ENCODE measurements at places on chromosomes 5 and 9.

GRCh38 chr5:55860288-55860687, 9.1 kb downstream of the IL31RA start:
- no peaks in the 10 kb centered on the region for H3K4me1 ChIP-seq
- no peak overlapping the region for H3K27ac ChIP-seq
- peaks cover 8% of the 10 kb centered on the region for H3K27me3 ChIP-seq
- no peak for ATAC-seq
- no peak overlapping the region for H3K4me3 ChIP-seq

- H3K4me1 ChIP-seq, result no peaks in the 10 kb centered on the region
- H3K4me3 ChIP-seq, result no peak overlapping the region
- H3K27ac ChIP-seq, result no peak overlapping the region
- ATAC-seq, result no peak
- H3K27me3 ChIP-seq, result no peaks in the 10 kb centered on the region
- no peaks in the 10 kb centered on the region for H3K36me3 ChIP-seq
These were observed 483.4 kb downstream of the PLK2 start for GRCh38 chr5:57976506-57976905.

GRCh38 chr5:143117821-143118220, 285.7 kb downstream of the NR3C1 start:
- no peaks in the 10 kb centered on the region for H3K27me3 ChIP-seq
- H3K27ac ChIP-seq, result no peak overlapping the region
- no peak for ATAC-seq

DNA sequence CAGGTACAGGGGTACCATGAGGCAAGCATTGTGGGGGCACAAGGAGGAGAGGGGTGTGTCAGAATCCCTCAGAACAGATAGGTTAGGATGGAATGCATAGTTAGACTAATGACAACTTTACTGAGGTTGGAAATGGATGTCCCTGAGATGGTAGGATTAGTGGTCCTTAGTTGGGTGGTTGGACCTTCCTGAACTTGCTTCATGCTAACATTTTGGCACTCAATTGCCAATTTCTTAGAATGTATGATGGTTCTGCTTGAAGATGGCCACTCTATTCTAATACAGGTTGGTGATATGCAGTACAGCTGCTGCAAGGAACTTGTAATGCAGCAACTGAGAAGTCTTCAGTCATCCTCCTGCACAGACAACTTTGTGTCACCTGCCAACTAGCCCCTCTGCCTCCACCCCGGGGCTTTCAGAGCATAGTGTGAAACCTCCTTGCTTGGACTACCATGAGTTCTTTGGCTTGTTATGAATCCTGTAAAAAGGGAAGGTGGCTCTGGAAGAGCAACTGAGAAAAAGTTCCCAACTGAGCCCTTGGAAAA, 5.4 kb downstream of the CCNI2 start:
- ATAC-seq, result no peak
- H3K27ac ChIP-seq, result no peak overlapping the region

DNA sequence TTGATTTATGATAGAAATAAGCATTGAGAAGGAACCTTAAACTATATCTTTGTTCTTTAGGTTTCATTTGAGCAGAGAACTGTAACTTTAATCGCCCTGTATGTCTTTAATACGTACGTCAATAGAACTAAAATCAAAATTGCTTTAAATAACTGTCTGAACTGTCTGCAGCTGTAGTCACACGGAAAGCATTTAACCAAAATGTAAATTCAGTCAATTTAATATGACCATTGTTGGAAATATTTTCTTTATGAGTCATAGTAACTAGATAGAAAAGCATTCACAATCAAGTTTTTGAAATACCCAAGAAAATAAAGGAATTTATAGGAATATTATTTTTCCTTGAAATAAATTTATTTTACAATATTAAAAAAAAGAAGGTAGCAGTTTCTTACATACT, 157.1 kb upstream of the CDH6 start:
- no peaks in the 10 kb centered on the region for H3K4me1 ChIP-seq
- no peak overlapping the region for H3K27ac ChIP-seq
- no peak for ATAC-seq
- no peaks in the 10 kb centered on the region for H3K27me3 ChIP-seq

DNA sequence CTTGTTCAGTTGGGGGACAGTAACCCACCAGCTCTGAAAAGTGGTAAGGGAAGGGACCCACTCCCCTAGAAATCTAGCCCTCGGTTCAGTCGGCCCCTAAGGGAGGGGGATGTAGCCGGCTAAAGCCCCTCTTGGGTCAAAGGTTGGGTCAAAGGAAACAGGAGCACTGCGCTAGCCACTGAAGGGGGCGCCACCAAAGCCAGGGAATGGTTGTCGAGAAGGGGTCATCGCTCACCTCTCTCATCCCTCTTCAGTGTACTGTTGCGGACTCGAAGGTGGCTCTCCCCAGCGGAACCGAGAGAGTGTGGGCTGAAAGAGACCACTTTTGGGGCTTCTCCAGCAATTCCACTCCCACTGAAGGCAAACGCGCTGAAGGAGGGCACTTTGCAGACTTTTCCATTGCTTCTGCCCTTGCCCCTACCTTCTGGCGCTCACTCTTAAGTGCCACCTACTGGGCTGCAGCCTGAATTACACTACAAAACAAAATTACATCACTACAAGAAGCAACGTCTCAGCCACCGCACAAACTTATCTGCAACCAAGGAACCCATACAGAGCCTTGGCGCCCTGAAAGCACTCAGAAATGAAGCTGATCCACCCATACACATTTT, 396.9 kb downstream of the PDE4D start:
- no peaks in the 10 kb centered on the region for H3K36me3 ChIP-seq
- no peak overlapping the region for H3K4me3 ChIP-seq
- ATAC-seq, result no peak
- no peaks in the 10 kb centered on the region for H3K4me1 ChIP-seq
- no peaks in the 10 kb centered on the region for H3K27me3 ChIP-seq

DNA sequence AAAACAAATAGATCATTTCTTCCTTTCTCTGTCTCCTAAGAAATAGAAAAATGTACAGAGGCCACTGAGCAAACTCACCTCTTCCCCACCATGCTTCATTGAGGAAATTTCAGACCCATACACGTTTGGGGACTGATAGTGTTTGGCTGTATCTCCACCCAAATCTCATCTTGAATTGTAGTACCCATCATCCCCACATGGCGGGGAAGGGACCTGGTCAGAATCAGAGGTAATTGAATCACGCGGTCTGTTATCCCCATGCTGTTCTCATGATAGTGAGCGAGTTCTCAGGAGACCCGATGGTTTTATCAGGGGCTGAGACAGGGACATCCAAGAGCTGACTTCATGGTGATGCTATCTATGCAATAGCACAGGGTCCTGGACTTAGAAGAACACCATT, 1655.8 kb downstream of the MAT2B start:
- no peaks in the 10 kb centered on the region for H3K4me1 ChIP-seq
- H3K27me3 ChIP-seq, result no peaks in the 10 kb centered on the region
- H3K27ac ChIP-seq, result no peak overlapping the region
- no peak for ATAC-seq
- no peaks in the 10 kb centered on the region for H3K36me3 ChIP-seq

- H3K4me1 ChIP-seq, result no peaks in the 10 kb centered on the region
- no peak overlapping the region for H3K27ac ChIP-seq
- no peak overlapping the region for H3K4me3 ChIP-seq
- no peak for ATAC-seq
These were observed 93.1 kb downstream of the RALGPS1 start for GRCh38 chr9:127007638-127008037.

- H3K4me3 ChIP-seq, result no peak overlapping the region
- no peaks in the 10 kb centered on the region for H3K27me3 ChIP-seq
- no peaks in the 10 kb centered on the region for H3K4me1 ChIP-seq
- no peak overlapping the region for H3K27ac ChIP-seq
- H3K36me3 ChIP-seq, result no peaks in the 10 kb centered on the region
These were observed 1080.6 kb upstream of the CDH6 start for GRCh38 chr5:30112867-30113266.

- H3K4me1 ChIP-seq, result no peaks in the 10 kb centered on the region
- no peak overlapping the region for H3K27ac ChIP-seq
- H3K27me3 ChIP-seq, result no peaks in the 10 kb centered on the region
- no peak overlapping the region for H3K4me3 ChIP-seq
- H3K36me3 ChIP-seq, result no peaks in the 10 kb centered on the region
These were observed 207.0 kb downstream of the LRRC70 start for GRCh38 chr5:62785588-62785987.

DNA sequence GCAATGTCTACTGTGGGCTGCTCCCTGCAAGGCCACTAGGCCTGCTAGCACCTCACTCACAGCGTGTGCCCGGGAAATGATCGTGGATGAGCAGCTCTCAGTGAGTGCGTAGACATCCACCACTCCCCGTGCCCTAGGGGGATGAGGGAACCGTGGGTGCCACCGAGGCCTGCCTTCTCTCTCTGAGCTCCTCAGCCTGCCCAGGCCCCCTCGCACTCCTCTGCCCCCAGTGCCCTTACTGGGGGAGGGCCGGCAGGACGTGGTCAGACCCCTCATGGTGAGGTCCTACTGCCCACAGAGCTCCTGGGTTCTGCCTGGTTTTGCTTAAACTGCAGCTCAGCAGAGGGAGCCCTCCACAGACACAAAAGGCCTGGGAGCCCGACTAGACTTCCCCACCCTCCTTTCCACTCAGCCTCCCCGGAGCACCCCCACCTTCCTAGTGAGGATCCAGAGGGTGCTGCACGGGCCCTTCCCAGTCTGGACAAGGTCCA, 220.0 kb downstream of the CACNA1B start:
- no peak for ATAC-seq
- H3K36me3 ChIP-seq, result no peaks in the 10 kb centered on the region
- H3K27me3 ChIP-seq, result peaks cover 10% of the 10 kb centered on the region
- H3K4me1 ChIP-seq, result no peaks in the 10 kb centered on the region
- H3K27ac ChIP-seq, result no peak overlapping the region
- H3K4me3 ChIP-seq, result no peak overlapping the region

GRCh38 chr5:80555099-80555498, 15.0 kb downstream of the ANKRD34B start:
- H3K4me1 ChIP-seq, result no peaks in the 10 kb centered on the region
- H3K27ac ChIP-seq, result no peak overlapping the region
- no peaks in the 10 kb centered on the region for H3K36me3 ChIP-seq
- peaks cover 37% of the 10 kb centered on the region for H3K27me3 ChIP-seq

- no peaks in the 10 kb centered on the region for H3K27me3 ChIP-seq
- no peak overlapping the region for H3K4me3 ChIP-seq
- H3K36me3 ChIP-seq, result no peaks in the 10 kb centered on the region
- peaks cover 3% of the 10 kb centered on the region for H3K4me1 ChIP-seq
- ATAC-seq, result peak; percentile 84
These were observed 77.7 kb downstream of the ARSB start for GRCh38 chr5:78907255-78907891.

DNA sequence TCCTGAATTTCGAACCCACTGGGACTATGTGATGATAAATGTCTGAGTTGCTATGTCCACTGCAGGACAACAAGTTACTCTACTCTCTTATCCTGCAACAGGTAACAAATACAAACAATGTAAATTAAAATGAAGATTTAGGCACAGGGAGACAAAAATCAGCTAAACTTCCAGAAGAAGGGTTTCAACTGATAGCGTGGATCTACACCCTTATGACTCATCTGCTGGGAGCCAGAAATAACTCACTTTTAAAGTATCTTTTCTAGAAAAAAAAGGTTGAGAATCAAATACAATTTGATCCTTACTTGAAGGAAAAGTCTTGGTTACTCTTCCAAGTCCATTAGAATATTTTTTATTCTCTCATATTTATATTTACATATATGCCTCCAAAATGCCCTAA, 21.4 kb downstream of the PJA2 start:
- H3K27me3 ChIP-seq, result no peaks in the 10 kb centered on the region
- peaks cover 87% of the 10 kb centered on the region for H3K4me1 ChIP-seq
- H3K27ac ChIP-seq, result no peak overlapping the region
- no peak overlapping the region for H3K4me3 ChIP-seq
- ATAC-seq, result no peak

- H3K36me3 ChIP-seq, result no peaks in the 10 kb centered on the region
- H3K27me3 ChIP-seq, result no peaks in the 10 kb centered on the region
- no peak overlapping the region for H3K4me3 ChIP-seq
- no peaks in the 10 kb centered on the region for H3K4me1 ChIP-seq
- H3K27ac ChIP-seq, result peak overlapping the region; percentile 6
These were observed 19.9 kb downstream of the CTNNA1 start for GRCh38 chr5:138772986-138773594.

GRCh38 chr9:20403346-20403745, 219.0 kb downstream of the MLLT3 start:
- no peaks in the 10 kb centered on the region for H3K27me3 ChIP-seq
- no peaks in the 10 kb centered on the region for H3K36me3 ChIP-seq
- no peak overlapping the region for H3K27ac ChIP-seq

GRCh38 chr5:81391-82021, 10.5 kb upstream of the PLEKHG4B start:
- no peak overlapping the region for H3K27ac ChIP-seq
- no peak overlapping the region for H3K4me3 ChIP-seq
- H3K36me3 ChIP-seq, result no peaks in the 10 kb centered on the region

GRCh38 chr9:97660340-97660739, 26.7 kb downstream of the NCBP1 start:
- no peaks in the 10 kb centered on the region for H3K27me3 ChIP-seq
- H3K4me3 ChIP-seq, result no peak overlapping the region
- H3K27ac ChIP-seq, result no peak overlapping the region
- H3K4me1 ChIP-seq, result no peaks in the 10 kb centered on the region

GRCh38 chr5:73265641-73266040, 92.6 kb downstream of the TMEM174 start:
- no peak overlapping the region for H3K27ac ChIP-seq
- no peak overlapping the region for H3K4me3 ChIP-seq
- H3K4me1 ChIP-seq, result no peaks in the 10 kb centered on the region
- H3K36me3 ChIP-seq, result no peaks in the 10 kb centered on the region
- H3K27me3 ChIP-seq, result no peaks in the 10 kb centered on the region

DNA sequence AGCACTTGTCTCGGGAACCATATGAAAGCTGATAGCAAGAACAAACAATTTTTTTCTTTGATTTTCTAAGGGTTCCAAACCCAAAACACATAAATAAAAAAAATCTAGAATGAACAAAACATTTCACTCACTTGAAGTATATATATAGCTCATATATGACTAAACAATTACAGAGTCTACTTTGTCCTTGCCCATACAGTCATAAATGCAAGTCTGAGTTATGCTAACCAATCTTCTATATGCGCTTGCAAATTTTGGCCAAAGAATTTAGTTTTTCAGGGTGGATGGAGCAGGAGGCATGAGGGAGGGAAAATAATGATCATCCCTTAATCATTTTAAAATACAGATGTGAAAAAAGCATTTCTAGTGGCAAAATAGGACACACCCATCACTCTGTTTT, 370.1 kb downstream of the BNC2 start:
- H3K4me1 ChIP-seq, result peaks cover 3% of the 10 kb centered on the region
- no peak for ATAC-seq
- H3K36me3 ChIP-seq, result no peaks in the 10 kb centered on the region
- H3K27me3 ChIP-seq, result no peaks in the 10 kb centered on the region
- H3K27ac ChIP-seq, result no peak overlapping the region

GRCh38 chr9:93664549-93665120, 88.3 kb downstream of the PHF2 start:
- H3K4me1 ChIP-seq, result no peaks in the 10 kb centered on the region
- no peak for ATAC-seq
- H3K27ac ChIP-seq, result no peak overlapping the region
- no peak overlapping the region for H3K4me3 ChIP-seq

DNA sequence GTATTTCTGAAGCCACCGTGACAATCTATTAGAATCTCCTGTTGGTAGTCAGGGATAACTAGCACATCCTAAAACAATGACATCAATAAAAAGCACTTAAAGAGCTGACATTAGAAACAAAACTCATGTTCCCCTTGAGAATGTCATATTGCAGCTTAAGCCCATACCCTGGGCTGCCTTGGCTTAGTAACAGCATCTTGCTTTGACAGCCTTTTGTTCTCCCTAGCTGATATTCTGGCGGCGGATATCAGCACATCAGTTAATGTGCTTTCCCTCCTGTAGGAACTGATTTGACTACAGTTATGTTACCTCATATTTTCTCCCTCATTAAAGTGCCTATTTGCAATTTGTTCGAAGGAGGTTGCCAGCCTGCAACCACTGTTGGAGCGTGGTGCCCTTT, 214.1 kb downstream of the CD180 start:
- no peaks in the 10 kb centered on the region for H3K27me3 ChIP-seq
- no peak overlapping the region for H3K27ac ChIP-seq
- peaks cover under 1% of the 10 kb centered on the region for H3K4me1 ChIP-seq
- H3K4me3 ChIP-seq, result no peak overlapping the region
- ATAC-seq, result no peak
